ENCODE measurements at places on chromosomes 6 and 20. TPM values are rescaled to one million over a fixed set of nuclear protein-coding genes. Genes with fewer than 3 reads are reported as not detected.

The ECT2L gene
- total RNA-seq = 0.70 TPM

The OPRM1 gene
- not detected for total RNA-seq

DNA sequence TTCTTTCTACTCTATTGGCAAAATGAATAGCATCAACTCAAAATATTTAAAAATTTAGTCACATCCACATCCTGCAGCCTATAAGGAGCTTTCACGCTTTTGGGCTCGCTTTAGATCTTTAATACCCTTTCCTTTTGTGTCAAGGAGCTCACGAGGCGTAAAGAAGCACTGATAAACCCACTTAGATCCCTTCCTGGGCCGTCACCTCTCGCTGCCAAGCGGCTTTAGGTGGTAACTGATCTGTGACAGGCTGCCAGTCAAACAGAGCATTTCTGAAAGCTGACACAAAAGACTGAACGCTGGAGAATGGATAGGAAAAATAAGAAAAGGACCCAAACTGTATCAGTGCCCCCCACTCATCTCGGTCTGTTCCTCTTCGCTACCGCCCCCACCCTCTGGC is 385.7 kb upstream of the MMS22L start:
- peak; percentile 40 for DNase-seq

DNA sequence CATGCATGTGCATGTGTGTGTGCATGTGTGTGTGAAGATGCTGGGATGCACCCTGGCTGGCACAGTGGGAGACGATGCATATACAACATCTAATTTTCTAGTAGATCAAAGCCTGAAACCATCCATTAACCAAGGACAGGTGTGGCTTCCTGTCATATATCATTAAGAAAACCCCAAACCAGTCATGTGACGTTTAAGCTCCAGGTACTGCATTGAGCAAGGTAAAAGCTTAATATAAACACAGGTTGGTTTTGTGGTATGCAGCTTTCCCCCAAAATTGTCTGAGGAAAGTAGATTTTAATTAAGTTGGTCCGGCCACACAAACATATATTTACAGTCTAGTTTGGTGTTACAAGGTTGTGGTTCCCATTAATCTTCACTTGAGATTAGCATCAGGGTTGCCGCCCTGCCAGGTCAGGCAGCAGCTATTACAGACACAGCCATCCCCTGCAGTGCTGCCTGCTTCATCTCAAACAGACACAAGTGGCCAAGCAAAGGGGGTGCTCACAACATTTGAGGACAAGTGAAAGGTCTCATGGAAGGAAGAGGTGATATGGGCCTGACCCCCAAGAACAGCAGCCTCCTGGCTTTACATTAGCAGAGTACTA is 48.6 kb upstream of the NAA20 start:
- no peak for DNase-seq

DNA sequence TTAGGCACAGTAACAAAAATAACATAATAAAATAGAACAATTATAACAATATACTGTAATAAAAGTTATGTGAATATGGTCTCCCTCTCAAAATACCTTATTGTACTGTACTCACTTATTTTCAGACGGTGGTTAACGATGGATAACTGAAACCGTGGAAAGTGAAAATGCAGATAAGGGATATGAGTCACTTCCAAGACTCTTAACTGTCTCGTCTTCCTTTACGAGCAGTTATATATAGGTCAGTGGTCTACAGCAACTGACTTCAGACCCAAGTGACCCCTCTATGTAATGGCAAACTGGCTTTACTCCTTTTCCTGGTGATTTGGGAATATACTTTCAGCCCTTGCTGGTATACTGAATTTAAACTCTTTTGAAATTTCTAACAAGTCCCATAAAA is 261.4 kb downstream of the SLC35F1 start:
- DNase-seq = no peak

- DNase-seq = no peak
These were observed 1.1 kb upstream of the HLA-C start for GRCh38 chr6:31272836-31273626.

GRCh38 chr6:45260696-45261095 is 67.4 kb upstream of the RUNX2 start:
- DNase-seq = no peak

DNA sequence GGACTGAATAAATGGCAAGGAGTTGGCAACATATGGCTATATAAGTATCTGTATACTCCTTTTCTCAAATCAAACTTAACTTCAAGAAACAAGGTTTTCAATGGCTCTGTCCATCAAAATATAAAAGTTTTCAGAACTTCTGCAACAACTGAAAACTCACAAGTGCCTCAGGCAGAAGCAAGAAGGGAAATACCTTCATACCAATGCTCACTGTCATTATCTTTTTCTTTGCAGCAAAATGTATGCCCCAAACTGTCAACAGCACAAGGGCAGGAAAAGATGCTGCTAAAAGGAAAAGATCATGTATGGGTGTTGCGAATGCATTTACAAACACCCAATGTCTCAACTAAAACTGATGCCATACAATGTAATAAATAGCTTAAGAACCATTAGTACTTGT is 45.9 kb downstream of the PTPRK start:
- no peak for DNase-seq

DNA sequence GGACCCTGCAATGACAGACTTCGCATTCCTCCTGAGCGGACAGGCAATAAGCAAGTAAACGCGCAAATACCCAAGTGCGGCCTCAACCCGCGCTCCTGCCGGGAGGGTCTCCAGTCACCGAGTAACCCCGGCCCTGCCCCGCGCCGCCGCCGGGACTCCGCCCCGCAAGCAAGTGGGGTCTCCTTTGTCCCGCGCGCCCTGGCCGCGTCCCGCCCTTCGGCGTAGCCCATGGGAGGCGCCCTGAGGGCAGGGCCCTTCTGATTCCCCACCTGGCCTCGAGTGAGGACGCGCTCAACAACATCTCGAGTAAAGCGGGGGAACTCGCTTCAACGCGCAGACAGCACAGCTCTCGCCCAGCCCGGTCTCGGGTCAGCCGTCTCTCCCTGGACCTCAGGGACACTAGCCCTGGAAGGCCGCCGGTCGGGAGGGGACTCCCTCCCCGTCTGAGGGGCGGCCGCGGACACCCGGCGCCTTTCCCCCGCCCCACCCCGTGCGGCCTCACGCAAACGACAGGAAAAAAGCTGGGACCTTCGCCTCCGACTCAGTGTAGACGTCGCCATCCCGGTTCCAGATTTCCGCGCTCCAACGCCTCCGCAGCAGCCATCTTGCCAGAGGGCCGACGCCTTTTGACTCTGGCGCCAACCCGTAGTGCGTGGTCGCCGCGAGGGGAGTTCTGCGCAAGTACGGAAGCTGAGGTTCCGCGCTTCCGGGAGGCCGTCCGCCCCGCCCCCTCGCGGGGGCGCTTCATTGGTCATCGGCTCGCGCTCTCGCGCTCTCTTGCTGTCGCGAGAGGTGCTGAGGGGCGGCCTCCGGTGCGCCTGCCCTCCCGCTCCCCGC is 461 bp upstream of the GID8 start:
- peak; percentile 98 for DNase-seq

DNA sequence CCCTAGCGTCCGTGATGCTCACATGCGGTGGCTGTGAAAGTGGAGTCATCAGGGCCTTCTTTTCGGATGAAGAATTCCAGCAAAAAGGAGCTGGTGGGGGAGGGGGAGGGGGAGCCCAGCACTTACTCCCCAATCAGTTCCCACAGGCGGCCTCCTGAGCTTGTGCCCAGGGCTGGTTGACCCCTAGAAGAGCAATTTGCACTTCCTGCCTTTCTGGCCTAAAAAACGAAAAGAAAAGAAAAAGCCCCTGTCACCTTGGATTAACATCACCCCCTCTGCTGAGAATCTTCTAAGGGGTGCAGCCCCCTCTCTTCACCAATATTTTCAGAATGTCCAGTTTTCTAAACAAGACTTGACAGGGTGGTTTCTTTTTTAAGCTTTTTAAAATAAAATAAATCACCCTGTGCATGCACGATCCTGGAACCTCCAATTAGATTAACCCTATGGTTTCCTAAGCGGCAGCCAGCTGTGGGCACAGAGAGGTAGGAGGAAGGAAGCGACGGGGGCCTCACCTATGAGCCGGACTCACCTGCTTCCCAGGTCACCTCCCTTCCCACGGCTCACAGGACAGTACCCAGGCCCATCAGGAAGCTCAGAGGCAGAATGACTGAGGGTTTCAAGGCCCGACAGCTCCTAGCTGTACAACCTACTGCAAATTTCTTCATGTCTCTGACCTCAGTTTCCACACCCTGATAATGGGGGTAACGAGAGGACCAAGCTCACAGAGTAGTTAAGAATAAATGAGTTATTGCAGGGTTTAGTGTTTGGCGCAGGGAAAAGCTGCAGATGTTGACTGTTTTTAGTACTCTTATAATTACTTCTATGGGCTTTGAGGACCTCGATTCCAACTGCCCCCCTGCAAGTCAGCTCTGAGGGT is 10.5 kb upstream of the TGM2 start:
- DNase-seq = no peak

All from Right ventricle myocardium superior (tissue), 1 donor.